ENCODE measurements at places on chromosomes 11 and 22.

GRCh38 chr11:111846636-111847035 lies 24.7 kb downstream of the ALG9 start:
- peak; percentile 85 for DNase-seq

DNA sequence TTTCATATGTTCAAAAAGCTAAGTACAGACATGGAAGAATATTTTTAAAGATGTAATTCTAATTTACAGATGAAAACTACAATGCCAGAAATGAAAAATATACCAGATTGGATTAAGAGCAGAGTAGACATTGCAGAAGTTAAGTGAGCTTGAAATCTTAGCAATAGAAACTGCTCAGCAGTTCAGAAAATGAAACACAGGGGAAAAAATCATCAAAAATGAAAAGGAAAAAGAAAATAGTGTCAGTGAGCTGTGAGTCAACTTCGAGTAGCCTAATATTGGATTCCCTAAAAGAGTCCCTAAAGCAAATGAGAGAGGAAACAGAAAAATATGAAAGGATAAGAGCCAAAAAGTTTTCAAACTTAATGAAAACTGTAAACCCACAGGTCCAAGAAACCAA lies 25.8 kb upstream of the IL10RA start:
- DNase-seq, result no peak

DNA sequence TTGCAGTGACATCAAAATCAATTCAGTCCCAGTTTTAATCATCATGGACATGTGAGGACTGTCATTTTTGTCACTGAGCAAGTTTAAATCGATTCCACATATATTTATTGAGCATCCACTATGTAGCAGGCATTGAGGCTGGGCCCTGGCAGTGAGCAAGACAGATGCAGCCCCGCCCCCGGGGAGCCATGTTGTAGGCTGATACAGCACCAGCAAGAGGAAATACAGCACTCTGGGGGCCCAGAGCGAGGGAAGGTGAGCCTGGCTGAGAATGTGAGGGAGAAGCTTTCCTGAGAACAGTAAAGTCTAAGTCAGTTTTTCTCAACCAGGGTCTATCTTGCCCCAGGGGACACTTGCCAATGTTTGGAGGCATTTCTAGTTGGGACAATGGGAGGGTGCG lies 108.6 kb upstream of the ASPHD2 start:
- DNase-seq, result no peak

DNA sequence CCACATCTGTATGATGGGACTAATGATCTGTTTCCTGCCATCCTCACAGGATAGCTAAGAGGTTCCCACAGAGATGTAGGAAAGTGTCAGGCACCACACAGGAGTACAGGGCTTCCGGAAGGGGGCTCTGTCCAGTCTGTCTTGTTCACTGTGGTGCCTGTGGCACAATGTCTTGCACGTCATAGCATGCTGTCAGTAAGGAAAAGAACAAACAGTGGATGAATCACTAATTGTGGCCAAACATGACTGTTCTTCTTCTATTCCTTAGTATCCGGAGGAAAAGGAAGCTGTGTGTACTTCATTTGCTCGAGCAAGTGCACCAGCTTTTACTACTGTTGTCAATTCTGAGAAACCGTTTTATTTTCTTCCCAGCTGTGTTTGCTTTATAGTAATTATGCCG lies 73.4 kb upstream of the YWHAH start:
- peak; percentile 95 for DNase-seq

- DNase-seq, result no peak
These were observed 27.5 kb downstream of the ARVCF start for GRCh38 chr22:19988965-19989724.

- no peak for DNase-seq
These were observed 1.8 kb downstream of the TPST2 start for GRCh38 chr22:26587991-26588613.

Measured in HT1080 (cell line).